CD4-positive, alpha-beta T cell treated with Interferon alpha-2 for 1 hour (primary cell): ENCODE measurements at places on chromosomes 3 and 15.
A peak's percentile ranks its signal among the peaks of the same experiment; 100 is the strongest.

GRCh38 chr3:152376351-152377183 is 107.8 kb downstream of the MBNL1 start:
- DNase-seq: no peak

DNA sequence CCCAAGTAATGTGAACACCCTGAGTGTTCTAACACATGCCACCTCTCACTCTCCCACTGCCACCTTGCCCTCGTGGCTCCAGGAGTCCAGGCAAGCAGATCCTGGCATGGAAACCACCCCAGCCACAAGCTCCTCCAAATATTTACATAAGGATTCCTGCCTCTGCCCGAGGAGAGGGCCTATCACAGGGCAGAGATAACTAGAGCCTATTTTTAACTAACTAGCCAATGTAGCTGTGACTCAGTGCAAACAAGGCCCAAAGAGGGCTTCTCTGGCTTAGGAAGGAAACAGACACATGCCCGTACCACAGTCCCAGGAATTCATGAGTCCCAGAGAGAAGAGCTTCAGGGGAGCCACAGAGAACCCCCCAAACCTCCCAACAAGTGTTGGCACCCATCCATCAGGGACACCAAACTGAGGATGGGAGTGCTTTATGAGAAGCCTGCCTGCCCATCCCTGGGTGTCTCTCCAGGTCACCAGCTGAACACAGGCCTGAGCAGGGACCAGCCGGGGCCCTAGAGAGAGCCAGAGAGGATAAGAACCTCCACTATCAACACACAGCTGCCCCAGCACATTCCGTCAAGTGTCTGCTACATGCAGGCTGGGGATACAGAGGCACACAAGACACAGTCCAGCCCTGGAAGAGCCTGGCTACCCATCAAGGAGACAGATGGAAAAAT is 9.2 kb downstream of the FYCO1 start:
- DNase-seq: no peak

GRCh38 chr3:48848816-48849515 is 1.3 kb upstream of the PRKAR2A start:
- DNase-seq: no peak

DNA sequence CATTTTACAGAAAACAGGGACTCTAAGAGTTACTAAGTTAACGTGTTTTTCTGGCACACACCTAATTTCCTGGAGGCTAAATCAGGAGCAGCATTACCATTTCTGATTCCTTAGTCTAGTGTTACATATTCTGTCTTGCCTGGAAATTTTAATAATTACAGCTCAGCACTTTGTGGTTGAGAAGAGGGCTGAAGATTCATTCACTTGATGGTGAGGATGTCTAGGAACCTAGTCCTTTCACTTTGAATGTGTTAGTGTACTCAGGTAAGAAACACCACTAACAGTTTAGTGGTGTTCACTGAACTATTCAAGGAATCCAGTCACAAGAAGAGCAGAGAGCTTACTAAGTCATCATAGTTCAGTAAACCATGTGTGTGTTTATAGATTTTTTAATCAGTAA is 102.8 kb downstream of the STT3B start:
- DNase-seq: peak; percentile 11

DNA sequence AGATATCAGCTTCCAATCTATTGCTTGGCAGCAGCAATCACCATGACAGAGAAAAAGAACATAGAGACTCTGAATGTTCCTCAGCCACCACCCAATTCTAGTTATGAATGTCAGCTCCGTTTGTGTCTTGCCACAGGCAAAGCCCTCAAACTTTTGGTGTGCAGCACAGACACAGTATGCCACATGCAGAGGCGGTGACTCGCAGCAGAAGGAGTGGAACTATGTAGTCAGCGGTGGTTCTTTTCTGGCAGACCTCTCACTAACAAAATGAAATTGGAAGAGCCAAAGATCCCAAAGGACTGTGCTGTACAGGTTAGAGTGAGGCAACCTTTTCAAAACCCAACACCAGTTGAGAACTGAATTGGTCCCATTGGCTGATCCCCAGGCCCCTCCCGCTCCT is 220.9 kb downstream of the SLC9A9 start:
- no peak for DNase-seq

DNA sequence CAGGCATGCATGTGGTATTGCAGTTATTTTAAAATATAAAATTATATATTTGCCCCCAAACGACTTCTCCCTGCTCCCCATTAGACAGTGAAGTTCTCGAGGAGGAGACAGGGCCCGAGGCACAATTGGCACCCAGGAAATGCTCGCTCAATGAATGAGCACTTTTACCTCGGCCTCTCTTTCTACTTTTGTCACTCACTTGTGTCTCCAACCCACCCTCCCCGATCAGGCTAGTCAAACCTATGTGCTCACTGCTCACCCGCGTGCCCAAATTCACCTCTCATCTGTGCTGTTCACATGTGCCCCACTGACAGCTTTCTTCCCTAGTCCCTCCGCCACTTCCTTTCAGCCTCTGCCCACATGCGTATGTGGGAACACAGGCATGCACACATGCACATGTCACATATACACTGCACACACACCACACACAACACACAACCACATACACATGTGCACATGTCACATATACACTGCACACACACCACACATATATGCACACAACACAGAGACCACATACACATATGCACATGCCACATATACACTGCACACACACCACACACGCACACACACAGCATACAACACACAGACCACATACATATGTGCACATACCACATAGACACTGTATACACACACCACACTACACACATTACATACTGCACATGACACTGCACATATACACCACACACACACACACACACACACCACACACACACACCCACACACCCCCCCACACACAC is 46.3 kb upstream of the DLG1 start:
- no peak for DNase-seq

DNA sequence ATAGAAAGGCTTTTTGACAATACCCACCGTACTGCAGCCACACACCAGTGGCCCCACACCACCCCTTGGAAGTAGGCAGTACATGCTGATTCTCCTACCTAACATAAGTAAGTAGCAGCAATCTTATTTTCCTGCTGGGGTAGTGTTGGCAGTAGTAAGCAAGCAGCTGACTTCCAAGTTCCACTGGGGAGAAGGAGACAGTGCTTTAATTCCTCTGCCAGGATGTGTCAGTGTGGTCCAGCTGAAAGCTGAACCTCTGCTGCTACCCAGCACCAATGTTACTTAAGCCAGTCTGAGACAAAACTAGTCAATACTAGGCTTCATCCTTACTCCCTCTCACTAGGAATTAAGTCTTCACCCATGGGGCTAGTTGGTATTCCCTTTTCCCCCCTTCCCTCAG is 74.7 kb downstream of the DZIP3 start:
- DNase-seq: no peak

GRCh38 chr3:102235679-102236078 is 199.1 kb upstream of the ZPLD1 start:
- DNase-seq: no peak

DNA sequence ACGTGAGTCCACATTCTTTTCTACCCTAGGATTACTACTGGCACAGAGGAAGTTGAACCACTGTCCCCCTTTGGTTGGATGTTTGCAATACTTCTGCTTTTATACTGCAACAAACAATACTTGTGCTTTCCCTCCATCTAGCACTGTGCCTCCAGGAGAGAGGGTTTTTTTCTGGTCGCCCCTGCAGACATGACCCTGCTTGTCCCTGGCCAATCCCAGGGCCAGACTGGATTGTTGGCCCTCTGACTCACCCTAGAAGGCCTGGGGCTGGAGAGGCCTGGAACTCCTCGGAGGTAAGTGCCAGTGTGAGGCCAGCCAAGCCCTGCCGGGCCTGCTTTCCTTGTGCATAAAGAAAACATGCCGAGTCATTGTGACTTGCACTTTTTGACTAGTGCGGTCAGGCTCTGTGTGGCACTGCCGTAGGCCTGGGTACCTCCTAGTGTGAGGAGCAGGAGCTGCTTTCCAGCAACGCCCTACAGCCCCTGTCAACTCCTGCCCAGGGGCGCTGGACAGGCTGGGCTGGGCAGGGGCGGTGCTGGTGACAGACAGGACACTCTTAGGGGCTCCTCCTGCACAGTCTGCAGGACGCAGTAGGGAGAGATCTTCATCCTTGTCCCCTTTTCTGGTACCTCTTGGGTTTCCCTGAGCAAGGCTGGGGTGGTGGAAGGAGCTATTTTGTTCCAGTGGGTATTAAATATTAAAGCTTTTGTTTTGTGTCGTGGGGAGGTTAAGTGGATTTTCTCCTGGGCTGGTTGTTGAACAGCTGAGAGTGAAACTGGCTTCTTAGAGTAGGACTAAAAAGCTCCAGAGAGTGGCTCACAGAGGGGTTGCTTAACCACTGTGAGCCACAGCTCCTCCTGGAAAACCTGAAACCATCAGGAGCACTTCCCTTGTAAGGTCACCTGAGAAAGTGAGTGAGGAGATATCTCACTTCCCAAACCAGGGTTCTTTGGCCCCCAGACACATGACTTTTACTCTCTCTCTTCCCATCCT is 14.4 kb upstream of the TKT start:
- DNase-seq: peak; percentile 63

GRCh38 chr3:99895131-99895696 is 77.6 kb downstream of the CMSS1 start:
- DNase-seq: no peak

GRCh38 chr3:156535162-156535627 is 19.7 kb downstream of the SSR3 start:
- no peak for DNase-seq

GRCh38 chr3:5195605-5196004 is 8.1 kb downstream of the EDEM1 start:
- DNase-seq: peak; percentile 54

DNA sequence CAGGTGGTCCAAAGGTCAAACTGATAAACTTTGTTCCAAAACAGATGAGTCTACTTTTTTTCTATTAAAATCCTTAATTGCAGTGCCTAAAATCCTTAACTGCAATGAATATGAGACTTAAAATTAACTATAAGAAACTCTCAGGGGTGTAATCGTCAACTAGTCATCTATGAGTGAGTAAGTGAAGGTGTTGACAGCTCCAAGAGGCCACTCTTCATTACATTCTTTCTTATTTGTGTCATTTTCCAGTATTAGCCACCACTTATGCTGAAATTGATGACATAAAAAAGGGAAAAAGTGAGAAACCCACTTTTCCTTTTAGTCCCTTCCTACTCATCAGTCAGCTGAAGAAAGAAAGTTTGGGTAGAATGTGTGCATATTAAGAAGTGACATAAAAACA is 12.6 kb upstream of the NPAP1 start:
- DNase-seq: no peak

DNA sequence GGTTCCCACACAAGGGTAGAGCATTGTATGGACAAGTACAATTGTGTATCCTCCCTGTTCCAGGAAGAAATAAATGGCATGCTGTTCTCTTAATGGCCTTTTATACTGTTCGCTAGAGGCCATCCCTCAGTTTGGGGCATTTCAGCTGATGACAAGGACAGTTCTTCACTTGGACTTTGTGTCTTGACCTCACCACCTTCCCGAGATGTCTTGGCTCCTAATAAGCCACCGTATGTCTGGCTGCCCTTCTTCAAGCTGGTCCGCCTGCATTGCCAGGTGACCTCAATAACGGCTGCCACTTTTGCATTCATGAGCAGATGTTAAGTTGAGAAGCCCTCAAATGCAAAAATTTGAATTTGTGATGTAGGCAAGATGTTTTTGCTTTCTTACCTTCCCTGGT is 24.1 kb downstream of the ZBTB38 start:
- no peak for DNase-seq

DNA sequence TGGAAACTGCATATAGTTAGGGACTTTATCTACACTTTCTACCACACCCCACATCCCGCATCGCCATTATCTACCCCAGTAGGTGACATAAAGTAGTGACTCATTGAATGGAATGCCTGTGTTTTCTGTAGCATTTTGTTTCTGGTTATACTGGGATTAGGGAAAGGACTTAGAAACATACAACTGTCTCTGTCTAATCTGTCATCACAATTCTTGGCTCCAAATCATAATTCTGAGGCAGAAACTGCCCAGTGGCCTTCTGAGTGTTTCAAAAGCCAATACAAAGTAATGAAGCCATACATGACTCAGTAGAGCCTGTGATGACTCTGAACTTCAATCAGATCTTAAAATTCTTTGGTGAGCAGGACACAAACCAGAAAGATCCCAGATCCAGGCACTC is 115.7 kb upstream of the CHRM5 start:
- DNase-seq: no peak

- no peak for DNase-seq
These were observed 237.9 kb downstream of the GAP43 start for GRCh38 chr3:115861166-115861733.

DNA sequence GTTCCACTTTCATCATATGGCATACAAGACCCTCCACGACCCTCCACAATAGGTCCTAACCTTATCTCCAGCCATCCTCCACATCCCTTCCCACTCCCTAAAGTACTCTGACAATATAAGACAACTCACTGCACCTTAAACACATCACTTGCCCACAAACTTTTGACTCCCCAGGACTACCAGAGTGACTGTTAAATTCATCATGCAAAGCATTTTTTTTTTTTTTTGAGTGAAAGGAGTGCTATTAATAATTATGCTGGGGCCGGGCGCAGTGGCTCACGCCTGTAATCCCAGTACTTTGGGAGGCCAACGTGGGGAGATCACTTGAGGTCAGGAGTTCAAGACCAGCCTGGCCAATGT is 55.8 kb downstream of the OSBPL10 start:
- DNase-seq: no peak

DNA sequence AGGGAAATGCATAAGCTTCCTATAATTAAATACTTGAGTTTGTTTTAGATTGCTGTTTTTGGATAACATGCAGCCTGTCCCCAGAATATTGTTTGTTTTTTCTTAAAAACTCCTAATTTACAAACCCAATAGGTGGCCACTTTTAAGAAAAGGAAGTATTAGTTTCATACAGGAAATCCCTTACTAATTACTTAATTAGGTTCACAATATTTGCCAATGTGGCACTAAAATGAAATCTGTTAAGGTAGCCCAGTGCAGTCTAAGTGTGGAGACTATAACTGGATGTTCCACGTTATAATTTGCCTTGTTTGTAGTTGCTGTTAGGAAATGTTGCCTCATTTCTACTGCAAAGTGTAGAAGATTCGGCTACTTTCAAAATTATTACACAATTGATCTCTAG is 195.8 kb downstream of the BBX start:
- no peak for DNase-seq

- no peak for DNase-seq
These were observed 438.9 kb downstream of the RAP2B start for GRCh38 chr3:153600896-153601295.

- peak; percentile 11 for DNase-seq
These were observed 235.3 kb upstream of the ST8SIA2 start for GRCh38 chr15:92158426-92158825.

- no peak for DNase-seq
These were observed 197.5 kb upstream of the BCL6 start for GRCh38 chr3:187942658-187943241.

- no peak for DNase-seq
These were observed 55.3 kb downstream of the TPRA1 start for GRCh38 chr3:127535106-127535785.

- peak; percentile 38 for DNase-seq
These were observed 31.9 kb downstream of the TNK2 start for GRCh38 chr3:195876297-195877064.

DNA sequence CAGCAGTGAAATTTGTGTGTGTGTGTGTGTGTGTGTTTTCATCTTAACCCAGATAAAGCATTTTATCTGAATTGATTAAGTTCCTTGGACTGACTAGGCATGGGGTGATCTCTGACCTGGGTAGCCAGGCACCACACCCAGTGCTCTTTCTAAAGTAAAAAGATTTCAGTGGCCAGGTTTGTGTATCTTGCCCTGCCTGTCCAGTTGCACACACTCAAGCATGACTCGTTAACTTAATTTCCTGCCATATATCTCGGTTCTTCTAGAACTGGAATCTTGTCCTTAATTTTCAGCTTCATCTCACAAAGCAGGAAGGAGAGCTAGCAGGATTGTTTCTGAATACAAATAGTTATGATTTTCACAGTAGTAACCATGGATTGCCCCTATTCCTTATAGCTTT is 17.0 kb downstream of the TM4SF18 start:
- no peak for DNase-seq
